ENCODE measurements at places on chromosomes 5 and 9.

- DNase-seq = no peak
Measured at GRCh38 chr9:93616044-93616443, 39.7 kb downstream of the PHF2 start.

DNA sequence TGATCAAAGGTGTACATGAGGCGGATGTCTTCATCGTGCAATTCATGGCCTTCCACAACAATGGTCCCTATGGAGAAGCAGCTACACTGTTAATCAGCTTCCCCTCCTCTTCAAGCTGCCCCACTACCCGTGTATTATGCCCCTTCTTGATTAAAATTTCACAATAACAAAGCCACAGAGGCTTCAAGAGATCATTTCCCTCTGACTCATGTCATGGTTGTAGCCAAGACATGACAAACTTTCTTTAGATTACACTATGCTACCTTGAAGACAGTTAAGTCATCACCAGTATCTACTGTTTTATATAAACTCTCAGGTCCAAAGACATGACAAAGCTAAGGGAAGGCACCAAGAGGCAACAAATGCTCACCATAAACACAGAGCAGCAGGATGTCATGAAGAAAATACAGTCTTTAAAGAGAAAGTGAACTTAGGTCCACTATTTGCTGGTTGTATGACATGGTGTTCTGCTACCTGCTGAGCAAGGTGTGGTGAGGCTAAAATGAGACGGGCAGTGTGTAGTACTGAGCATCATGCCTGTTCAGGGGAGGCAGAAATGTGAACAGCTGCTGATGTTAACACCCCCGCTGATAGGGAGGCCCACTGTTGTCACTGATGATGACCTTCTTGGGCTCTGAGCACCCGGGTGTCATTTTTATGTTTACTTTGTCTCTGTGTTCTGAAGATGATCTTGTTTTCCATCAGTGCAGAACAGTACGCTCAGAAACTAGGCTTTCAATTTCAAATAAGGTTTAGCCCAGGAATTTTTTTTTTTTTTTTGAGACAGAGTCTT is 48.3 kb downstream of the IARS1 start:
- no peak for DNase-seq

GRCh38 chr9:126857261-126857960 is 3.0 kb upstream of the ZBTB34 start:
- no peak for DNase-seq

DNA sequence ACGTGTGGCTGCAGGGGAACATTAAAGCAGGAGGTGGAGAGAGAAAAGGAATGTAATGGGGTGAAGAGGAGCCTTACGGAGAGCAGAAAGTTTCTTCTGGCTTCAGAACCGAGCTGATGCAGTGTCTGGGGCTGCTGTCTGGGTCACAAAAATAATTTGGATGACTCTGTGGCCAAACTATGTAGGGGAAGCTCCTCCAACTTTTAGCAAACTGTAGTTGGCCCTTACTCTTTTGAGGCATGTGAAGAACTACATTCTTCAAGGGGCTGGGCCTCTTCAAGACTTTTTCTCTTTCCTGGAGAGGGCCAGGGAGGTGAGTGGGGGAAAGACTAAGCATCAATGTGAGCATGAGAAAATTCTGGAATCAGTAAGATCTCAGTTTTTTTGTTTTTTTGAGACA is 31.9 kb upstream of the SPARC start:
- no peak for DNase-seq

DNA sequence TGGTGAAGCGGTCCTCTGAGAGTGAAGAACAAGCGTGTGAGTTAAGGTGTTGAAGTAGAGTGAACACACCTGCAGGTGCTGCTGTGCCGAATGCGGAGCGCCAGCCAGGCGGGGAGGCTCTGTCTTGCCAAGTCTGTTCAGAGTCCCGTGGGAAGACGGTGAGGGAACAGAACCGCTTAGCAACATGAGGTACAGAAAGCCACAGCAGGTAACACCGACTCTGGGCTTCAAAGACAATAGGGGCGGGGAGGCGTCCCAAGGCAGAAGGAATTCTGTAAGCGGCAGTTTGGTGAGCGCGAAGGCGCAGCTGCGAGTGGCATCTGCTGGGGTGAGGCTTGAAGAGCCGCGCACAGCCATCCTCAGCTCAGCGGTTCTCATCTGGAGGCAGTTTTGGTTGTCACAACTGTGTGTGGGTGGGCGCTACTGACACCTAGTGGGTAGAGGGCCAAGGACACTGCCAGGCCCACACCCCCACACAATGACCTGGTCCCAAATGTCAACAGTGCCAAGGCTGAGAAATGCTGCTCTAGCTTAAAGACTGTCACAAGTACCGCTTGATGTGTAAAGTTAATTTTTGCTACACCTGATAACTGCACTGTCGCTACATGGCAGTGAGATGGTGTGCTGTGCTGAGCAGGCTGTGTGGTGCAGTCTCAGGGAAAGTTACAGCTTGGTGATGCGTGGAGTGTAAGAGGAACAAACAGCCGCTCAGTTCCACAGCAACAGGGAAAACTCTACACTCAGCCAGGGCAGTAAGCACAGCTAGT is 67.4 kb upstream of the TBC1D9B start:
- peak; percentile 6 for DNase-seq

DNA sequence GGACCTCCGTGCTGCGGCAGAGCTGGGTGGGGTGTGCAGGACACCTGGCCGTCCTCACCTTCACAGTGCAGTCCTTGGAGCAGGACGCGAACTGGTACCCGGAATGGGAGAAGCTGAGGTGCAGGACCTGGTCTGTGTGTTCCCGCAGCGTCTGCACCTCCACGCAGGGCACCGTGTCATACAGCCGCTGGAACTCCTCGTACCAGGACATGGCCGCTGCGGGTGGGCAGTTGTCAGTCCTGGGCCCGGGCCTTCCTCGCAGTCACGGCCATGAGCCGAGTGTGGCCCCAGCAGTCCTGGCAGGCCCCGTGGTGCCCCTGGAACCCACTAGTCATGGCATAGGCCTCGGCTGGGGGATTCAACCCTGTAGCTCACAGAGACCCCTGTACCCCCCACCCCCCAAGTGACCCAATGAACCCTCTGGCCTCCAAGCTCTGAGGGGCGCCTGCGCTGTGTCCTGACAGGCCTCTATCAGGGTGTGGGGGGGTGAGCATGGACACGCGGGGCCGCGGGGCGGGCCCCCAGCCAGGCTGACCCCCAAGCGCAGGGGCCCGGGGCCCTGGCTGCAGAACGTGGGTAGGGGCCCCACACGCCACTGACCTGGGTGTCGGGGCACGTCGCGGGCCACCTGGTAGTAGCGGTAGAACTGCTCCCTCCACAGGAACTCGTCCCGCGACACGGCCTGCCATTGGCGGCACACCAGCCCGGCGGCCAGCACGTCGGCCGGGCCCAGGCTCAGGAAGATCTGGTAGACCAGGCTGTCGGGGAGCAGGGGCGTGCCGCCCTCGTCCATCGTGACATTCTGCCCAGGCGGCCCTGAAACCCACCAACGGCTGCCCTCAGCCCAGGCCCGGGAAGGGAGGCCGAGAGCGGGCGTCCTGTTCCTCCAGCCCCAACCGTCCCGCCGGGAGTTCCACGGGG is 987 bp downstream of the FBXW5 start:
- peak; percentile 27 for DNase-seq

DNA sequence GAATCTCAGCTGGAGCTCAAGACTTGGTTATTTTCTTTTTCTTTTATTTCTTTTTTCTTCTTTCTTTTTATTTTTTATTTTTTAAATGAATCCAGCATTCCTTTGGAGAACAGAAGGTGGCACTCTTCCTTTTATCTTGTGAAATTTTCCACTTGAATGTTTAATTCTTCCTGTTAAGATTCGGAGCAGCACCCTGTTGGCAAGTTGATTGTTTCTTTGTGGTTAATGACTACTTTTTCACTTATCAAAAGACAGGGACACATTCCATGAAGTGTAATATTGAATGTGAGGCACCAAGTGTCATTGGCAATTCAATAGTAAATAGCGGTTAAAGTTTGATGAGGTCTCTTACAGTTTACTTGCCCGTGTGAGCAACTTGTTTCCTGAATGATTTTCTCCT is 240.5 kb upstream of the CHD1 start:
- DNase-seq = no peak

- peak; percentile 83 for DNase-seq
Measured at GRCh38 chr9:69582544-69583297, 89.5 kb downstream of the APBA1 start.

Measured in kidney capillary endothelial cell (primary cell).